Stimulated activated CD4-positive, alpha-beta T cell treated with anti-CD3 and anti-CD28 coated beads, Interleukin-12 subunit alpha, Interleukin-12 subunit beta, amount 100 ng/mL, for 24 hours (primary cell): ENCODE measurements at places on chromosomes 12 and 14.

DNA sequence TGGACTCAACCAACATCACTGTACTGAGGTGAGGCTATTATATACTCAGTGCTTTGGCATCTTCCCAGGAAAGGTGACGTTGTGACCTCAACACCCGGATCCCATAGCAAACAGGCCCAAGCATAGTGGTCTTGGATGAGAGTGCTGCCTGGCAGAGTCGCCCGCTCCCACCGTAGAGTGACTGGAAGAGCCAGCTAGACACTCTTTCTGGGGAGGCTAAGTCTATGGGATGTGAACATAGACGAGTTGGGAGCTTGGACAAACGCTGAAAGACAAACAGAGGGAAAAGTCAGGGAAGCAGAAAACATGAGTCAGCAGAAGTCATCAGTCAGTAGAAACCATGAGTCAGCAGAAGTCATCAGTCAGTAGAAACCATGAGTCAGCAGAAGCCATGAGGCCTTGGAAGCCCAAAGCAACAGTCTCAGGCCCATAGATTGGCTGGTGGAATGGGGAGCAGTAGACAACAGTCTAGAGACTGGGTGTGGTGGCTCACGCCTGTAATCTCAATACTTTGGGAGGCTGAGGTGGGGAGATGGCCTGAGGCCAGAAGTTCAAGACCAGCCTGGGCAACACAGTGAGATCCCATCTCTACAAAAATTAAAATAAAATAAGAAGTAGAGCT lies 66.4 kb upstream of the MAP1LC3B2 start:
- no peak for DNase-seq

GRCh38 chr14:24172261-24172860 lies 481 bp downstream of the REC8 start:
- DNase-seq, result no peak

DNA sequence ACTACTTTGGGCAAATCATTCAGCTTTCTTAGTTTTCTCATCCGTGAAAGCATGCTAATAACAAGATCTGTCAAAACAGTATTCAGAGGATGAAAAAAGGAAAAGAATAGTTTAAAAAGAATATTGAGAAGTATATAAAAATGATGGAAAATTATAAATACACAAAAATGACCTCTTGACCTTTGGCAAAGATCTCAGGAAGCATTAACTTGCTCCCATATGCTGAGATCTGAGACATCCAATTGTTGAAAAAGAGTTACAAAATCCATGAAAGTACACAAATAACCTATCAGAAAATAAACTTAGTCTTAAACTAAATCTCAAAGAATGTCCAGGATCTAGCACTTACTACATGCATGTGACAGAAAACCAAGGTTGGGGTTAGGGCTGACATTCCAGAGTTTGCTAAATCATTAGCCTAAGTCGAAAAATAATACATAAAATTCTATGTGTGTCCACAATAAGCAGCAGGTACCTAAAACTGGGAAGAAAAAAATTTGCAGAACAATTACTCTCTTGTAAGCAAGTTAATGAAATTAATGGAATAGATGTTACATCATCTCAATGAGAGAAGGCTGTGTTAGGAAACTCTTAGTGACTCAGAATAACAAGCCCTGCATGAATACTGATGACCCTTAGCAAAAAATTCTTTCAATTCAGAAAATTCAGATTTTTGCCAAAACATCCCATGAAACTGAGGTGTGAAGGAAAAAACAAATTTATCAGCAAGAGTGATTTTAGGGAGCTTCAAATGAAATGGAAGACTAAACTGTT lies 3.4 kb downstream of the PAH start:
- no peak for DNase-seq

- DNase-seq, result no peak
Observed at GRCh38 chr12:3592856-3593625, 102.0 kb downstream of the PRMT8 start.

- no peak for DNase-seq
Observed at GRCh38 chr12:56332512-56333196, 1.1 kb downstream of the PAN2 start.

- no peak for DNase-seq
Observed at GRCh38 chr14:100841761-100842403, 16.0 kb downstream of the MEG3 start.

DNA sequence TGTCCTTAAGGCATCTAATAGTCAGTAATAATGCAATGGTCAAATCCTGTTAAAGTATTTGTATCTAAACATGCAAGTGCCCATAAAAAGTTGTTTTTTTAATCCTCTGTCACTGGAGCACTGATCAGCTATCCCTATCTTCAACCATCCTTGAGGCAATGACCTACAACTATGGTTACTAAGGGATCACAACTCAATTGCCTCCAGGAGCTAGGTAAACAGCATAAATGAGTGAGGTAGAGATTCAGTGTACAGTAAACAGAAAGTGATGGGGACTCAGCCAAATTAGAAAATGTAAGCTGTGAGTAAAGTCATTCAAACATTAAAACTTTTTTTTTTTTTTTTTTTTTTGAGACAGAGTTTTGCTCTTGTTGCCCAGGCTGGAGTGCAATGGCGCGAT lies 18.6 kb downstream of the SPPL3 start:
- no peak for DNase-seq

GRCh38 chr14:39038542-39038941 lies 64.5 kb downstream of the SEC23A start:
- no peak for DNase-seq

- no peak for DNase-seq
Observed at GRCh38 chr12:122867691-122868461, 28.0 kb downstream of the VPS37B start.

GRCh38 chr14:56900726-56901125 lies 90.4 kb upstream of the OTX2 start:
- no peak for DNase-seq

GRCh38 chr12:118534003-118534402 lies 157.6 kb downstream of the SUDS3 start:
- no peak for DNase-seq

DNA sequence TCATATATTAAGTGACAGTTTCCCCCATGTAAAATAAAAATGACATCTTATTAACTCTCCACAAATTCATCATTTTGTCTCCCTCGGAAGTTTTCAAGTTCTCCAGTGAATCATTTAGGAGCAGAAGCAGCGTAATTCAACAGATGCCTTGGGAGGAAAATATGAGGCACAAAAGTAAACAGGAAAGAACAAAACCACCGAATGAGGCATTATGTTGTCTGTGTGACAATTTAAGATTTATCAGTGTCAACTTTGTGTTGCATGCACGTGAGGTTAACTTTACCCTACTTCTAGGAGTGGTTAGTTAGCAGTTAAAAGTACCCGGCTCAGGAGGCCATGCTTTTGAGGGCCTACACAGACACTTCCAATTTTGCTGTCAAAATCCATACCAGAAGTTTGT lies 258.6 kb downstream of the IPO8 start:
- no peak for DNase-seq

GRCh38 chr12:53289891-53290290 lies 5.5 kb upstream of the PFDN5 start:
- no peak for DNase-seq

DNA sequence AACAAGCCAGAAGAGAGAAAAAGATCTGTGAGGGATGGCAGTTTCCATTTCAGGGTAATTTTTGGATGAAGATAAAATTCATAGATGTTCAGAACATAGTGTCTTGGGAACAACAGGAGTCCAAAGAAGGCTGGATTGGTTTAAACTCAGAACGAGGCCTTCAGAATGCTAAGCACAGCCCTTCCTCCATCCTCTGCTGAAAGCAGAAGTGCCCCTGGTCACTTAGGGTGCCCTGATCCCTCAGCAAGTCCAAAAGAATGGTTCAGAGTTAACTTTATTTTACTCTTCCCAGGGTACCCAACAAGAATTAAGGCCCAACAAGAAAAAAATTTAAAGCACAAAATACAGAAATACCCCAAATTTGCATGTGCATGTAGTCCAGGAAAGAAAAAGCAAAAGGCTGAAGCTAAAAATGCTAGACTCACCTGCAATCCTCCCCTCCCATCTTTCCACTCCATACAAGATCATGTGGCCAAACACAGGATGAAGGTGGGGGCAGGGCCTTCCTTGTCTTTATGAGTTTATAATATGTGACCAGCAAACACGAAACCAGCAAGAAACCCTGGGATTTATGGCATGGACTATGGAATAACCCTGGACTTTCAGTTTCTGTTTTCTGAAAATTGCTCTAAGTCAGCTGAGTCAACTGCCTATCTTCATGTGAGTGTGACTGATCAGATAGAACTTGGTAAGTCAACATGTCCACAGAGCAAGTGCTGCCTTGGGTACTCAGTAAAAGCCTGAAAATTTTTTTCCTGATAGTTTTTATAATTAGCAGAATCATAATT lies 21.2 kb downstream of the MAX start:
- no peak for DNase-seq

- no peak for DNase-seq
Observed at GRCh38 chr14:35410858-35411257, 6.3 kb upstream of the NFKBIA start.

DNA sequence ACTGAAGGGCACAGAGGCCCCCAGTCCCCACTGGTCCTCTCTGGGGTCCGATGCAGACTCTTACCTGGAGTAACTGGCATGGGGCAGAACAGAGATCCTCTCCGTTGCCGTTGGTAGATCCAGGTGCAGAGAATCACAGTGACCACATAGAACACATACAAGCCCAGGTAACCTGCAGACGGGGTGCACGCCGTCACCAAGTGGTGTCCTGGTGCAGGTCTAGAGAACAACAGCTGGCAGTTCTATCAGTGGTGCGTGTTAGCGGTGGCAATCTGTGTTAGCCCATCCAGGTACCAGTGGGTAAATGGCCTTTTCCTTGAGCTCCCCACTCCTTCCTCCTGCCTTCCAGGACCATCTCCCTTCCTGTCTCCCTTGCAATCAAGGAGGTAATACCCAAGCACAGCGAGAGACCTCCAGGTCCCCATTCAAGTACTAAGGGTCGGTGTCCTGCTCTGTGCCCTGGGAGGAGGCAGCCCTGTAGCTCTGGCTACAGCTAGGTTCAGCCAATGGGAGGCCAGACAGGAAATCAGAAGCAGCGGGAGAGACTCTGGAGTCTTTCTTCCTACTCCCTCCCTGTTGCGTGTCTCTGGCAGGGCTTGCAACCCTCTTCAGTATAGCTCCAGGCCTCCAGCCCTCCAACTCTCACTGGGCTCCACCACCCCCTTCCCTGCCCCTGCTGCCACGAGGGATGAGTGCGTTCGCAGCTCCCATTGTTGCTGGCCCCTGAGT lies 15.8 kb downstream of the SLC8B1 start:
- DNase-seq, result no peak

GRCh38 chr12:116370886-116371580 lies 93.5 kb upstream of the MED13L start:
- no peak for DNase-seq

DNA sequence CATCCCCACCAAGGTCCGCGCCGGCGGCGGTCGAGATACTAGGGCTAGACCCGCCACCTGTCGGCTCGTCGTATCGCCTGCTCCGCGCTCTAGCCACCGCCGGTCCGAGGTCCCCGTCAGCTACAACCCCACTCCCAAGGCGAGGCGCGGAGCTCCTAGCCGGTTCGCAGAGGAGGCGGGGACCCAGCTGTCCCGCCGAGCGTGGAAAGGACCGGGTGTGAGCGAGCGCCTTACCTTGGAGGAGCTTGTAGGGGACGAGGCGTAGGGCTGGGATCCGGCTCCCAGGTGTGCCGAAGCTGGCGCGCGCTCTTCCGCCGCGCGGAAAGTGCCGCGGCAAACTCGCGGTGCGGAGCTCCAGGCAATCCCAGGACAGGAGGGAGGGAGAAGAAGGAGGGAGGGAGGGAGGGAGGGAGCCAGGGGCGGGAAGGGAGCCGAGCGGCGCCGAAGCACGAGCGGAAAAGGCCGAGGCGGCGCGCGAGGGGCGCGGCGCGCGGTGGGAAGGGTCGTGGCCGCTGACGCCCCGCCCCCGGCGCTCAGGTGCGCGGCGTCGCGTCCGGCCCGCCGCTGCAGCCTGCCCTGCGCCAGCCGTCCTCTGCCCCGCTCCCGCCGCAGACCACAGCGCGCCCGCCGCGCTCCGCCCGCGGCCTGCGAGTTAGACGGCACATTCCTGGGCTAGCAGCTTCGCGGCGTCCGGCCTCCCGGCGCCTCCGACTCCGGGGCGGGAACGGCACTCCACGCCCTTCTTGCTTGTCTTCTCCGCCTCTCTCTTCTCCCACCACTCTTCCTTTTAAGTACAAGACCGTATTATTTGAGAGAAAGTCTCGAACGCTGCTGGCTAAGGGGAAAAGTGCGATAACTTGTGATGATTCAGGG lies at the start of gene PAWR:
Gene PAWR, minus strand, starts transcription at position 327 of the 873 bp plus-strand sequence. CDS start 720 bp downstream, outside the sequence.
- DNase-seq, result no peak

DNA sequence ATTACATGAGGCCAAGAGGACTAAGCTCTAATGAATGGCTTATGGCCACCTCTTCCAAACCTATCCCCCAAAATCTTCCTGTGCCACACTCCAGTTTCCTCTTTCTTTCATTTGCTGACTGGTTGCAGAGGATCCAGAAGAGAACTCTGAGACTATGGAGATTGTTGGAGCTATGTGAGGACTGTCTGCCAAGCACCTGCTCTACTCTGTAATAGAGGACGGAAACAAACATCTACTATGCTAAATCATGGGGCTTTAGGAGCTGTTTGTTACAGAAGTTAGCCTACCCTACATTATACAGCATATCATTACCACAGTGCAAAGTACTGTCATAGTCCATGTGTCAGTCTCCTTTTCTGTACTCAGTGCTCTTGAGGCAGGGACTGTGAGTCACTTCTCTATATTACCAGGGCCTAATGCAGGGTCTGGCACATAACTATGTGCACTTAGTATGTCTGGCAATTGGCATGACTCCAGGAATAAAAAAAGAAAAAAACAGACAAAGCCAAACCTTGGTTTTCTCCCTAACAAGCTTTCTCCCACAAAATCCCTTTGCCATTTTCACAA lies 95.1 kb downstream of the RPAP3 start:
- DNase-seq, result no peak

- no peak for DNase-seq
Observed at GRCh38 chr14:20563971-20564370, 3.1 kb upstream of the RNASE9 start.
